ENCODE measurements at places on chromosomes 5 and 9.
A peak's percentile ranks its signal among the peaks of the same experiment; 100 is the strongest.

GRCh38 chr5:532521-533242 is 8.4 kb upstream of the SLC9A3 start:
- DNase-seq = no peak

GRCh38 chr5:136034492-136034891 is 5.7 kb downstream of the TGFBI start:
- DNase-seq = no peak

- peak; percentile 21 for DNase-seq
Observed at GRCh38 chr5:160887780-160888179, 35.8 kb upstream of the ATP10B start.

DNA sequence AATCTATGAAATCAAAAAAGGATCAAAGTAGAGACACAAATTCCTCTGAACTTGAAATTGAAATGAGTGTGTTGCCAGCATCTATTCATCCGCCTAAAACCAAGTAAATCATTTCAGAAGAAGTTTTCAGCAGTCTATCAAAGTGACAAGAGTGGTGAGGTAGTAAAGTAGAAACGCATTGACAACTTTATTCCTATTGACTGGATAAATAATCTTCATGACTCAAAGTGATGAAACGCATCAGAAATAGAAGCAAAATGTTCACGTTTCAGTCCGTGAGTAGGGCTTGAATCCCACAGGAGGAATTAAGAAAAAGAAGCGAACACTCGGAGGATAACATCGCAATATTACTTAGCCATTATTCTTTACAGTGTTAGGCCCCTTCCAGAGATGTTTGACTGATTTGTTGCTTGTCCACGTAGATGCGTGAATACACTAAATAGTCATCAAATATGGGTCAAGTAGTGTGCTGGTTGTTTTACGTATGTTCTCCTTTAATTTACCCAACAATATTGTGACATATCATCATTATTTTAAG is 314.4 kb downstream of the PLK2 start:
- DNase-seq = no peak

GRCh38 chr9:3502560-3503398 is 23.0 kb downstream of the RFX3 start:
- DNase-seq = peak; percentile 30

- no peak for DNase-seq
Observed at GRCh38 chr9:11726659-11727058, 966.5 kb upstream of the TYRP1 start.

- no peak for DNase-seq
Observed at GRCh38 chr5:159509002-159509660, 178.8 kb upstream of the IL12B start.

- no peak for DNase-seq
Observed at GRCh38 chr5:179154991-179155955, 95.1 kb downstream of the ZNF354C start.

DNA sequence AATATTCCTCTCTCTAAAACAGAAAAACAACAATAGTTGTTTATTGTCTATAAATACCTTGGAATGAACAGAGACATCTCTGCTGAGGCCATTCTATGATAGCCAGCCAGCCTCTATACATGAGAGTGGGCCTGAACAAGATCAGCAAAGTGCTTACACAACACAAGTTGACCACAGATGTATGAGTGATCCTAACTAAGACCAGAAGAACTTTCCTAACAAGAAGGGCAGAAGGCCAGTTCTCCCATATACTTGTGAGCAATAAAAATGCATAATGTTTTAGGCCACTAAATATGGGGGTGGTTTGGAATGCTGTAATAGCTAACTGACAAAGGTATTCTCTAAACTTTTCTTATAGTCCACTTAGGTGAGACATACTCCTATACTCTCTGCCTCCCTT is 345.7 kb downstream of the SPATA31D1 start:
- no peak for DNase-seq

DNA sequence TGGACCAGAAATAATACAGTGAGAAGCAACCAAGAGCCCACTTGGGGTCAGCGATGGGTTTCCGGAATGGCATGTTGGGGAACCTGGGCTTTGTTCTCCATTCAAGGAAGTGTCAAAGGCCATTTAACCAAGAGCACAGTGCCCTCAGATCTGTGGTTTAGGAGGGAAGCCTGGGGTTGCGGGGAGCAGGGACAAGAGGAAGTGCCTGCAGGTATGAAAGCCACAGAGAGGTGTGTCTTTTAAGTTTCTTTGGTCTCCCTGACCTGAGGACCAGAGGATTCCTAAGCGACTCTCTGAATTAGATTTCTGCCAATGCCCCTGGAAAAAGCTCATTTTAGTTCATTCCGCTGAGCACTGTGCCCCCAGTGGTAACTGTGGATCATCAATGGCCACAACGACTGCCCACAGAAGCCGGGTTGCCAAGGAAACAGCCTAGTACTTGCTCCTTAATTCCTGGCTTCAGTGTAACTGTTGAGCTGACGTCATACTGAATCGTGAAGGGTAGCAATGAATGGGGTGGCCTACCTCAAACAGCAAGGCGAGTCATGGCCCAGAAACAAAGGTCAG is 107.3 kb upstream of the SPIN1 start:
- no peak for DNase-seq

- no peak for DNase-seq
Observed at GRCh38 chr5:131466171-131466766, 168.8 kb downstream of the RAPGEF6 start.

DNA sequence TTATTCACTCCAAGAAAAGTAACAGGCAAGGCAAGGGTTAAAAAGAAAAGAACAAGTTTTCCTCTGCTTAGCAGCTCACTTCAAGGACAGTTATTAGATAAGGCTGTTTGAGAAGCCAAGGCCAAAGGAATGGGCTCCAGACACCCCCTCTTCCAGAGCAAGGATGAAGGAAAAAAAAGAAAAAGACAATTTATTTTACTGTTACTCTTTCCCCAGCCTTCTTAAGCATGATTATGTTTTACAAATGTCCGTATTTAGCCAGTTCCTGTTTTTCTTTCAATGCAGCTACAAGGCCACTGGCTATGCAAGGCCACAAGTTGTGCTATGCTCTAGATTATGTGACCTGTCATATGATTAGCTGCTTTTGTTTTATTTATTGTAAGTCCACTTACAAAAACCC is 106.5 kb upstream of the SIMC1 start:
- no peak for DNase-seq

DNA sequence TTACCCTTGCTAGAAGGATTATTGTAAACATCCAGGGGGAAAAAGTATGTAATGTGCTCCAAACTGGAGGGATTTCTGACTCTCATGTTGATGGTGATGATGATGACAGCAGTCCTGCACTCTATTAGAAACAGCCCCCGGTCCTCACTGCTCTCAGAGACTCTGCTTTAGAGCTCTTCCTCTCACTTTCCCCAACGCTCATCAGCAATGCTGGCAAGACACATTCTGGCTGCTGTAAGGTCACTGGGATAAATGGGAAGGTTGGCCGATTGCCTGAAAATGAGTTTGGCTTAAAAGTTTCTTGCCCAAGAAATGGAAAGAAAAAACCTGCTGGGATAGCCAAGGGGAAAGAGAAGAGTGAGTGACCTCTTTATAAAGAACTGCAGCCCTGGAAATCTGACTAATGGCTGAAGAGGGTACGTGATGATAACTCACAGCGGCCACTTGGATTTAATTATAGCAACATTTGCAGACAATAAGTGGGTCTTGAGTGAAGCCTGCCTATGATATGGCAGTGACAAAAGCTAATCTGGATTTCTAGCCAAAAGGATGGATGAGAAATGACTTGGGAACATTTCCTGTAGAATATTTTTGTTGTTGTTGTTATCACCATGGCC is 235.8 kb downstream of the TMEM38B start:
- DNase-seq = no peak

GRCh38 chr5:88824892-88825583 is 57.9 kb downstream of the MEF2C start:
- no peak for DNase-seq

DNA sequence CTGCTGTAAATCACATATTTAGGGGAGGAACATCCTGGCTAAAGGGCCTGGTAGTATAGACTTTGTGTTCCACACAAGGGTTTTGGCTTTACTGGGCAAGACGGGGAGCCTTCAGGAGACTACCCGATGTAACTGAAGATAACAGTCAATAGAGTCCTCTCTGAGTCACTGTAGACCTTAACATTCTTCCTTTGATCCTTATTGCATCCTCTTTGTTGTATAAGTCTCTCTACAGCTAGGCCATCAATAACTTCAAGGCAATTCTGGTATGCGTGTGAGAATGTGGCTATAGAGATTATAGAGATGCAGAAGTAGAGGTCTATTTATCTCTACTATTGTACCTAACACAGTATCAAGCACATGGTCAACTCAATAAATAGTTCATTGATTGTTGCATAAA is 67.3 kb upstream of the STK32A start:
- DNase-seq = no peak

DNA sequence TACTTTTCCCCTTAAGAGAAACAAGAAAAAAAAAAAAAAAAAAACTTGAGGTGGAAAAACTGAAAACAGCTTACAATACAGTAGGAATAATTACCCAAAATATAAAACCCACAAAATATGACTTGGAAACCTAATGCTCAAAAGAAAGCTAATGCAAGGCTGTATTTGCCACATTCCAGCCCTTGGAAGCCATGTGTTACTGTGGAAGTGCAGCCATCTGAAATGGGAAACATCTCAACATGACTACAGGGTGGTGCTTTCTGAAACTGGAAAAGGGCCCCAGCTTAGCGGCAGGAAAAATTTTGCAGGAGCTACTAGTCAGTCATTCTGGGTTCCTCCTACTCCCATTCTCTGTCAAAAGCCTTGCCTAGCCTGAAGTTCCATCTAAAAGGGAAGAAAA is 20.4 kb downstream of the CDK5RAP2 start:
- no peak for DNase-seq

GRCh38 chr5:147223948-147224791 is 10.7 kb upstream of the STK32A start:
- DNase-seq = peak; percentile 62

- DNase-seq = no peak
Observed at GRCh38 chr5:85320495-85320894, 935.8 kb upstream of the EDIL3 start.

GRCh38 chr5:155633338-155633957 is 619.9 kb downstream of the KIF4B start:
- DNase-seq = no peak

GRCh38 chr9:75089373-75089766 is 1.1 kb downstream of the OSTF1 start:
- no peak for DNase-seq

DNA sequence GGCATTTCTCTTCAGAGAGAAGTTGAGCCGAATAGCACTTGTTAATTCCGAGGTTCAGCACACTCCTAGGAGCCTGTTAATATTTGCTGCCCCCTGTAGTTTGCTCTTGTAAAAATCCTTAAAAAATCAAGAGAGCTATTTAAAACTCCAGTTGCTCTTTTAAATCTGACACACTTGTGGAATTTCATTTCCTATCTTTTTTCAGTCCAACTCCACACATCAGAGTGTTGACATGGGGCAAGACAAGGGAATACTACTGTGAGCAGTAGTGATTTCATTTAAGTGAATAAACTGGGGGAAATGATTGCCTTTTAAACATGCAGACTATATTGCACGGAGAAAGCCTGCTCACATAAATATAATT is 1096.3 kb upstream of the DMAC1 start:
- DNase-seq = peak; percentile 49

DNA sequence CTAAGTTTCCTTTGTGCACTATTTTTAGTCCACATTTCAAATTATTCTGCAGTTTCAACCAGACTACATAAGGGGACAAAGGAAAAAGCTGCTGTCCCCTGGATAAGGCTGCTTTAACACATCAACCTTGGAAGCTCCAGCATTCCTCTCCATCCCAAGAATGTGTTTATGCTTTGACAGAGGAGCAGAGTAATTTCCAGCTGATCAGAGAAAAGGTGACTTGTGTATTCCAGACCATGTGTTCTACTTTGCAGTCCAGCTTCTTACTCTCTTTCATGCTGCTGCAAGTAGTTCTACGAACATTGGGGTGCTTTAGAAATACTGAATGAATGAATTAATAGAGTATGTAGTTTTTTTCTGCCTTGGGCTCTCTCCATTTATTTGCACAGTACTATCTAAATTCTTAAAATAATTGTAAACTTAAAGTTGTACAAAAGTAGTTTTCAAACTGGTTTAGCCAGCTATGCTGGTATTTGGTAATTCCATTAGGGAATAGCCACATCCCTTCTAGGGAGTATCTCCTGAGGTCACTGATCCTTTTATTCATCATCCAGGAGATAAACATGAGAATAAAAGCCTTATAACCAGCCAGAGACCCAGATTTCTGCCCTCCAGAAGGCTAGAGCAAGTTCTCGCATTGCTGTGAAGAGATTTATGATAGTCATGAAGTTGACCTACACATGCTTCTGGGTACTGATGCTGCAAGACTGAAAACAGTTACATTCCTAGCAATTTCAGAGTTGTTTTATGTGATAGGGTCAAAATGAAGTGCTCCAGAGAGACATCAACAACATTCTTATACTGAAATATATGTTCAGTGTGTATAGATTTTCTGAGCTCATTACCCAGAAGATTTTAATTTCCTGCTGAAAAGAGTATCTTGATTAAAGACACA is 215.2 kb downstream of the COMMD10 start:
- no peak for DNase-seq

- no peak for DNase-seq
Observed at GRCh38 chr5:116361171-116361967, 213.3 kb downstream of the SEMA6A start.

DNA sequence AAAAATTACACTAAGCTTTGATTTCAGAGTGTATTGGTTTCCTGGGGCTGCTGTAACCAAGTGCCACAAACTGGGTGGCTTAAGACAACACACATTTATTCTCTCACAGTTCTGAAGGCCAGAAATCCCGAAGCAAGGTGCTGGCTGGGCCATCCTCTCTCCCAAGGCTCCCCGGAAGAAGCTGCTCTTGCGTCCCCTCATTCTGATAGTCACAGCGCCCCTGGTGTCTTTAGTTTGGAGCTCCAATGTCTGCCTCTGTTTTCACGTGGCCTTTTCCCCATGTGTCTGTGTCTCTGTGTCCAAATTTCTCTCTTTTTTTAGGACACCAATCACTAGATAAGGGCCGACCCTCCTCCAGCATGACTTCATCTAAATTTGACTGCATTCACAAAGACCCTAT is 56.7 kb downstream of the ROPN1L start:
- DNase-seq = no peak

DNA sequence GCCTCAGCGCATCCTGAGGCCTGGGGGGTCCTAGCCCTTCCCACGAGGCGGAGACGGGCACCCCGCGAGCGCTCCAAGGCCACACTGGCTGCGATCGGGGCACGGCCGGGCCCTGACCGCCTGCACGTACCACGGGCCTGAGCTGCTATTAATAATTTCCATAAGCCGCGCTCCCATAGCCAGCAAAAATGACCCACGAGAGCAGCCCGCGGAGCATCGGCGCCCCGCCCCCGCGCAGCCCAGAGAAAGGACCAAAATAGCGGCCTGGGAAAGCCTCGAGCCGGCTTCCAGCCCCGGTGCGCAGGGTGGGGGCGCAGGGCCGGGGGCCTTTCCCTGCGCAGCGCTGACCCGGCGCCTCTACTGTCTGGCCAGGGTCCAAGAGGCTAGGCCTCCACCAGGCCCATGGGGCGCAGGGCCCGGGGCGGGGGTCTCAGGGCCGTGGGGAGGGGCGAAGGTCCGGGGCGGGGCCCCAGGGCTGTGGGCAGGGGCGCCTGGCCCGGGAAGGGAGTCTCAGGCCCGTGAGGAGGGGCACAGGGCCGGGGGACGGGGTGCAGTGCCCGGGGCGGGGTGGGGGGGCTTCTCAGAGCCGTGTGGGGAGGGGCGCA is 54.4 kb downstream of the EXD3 start:
- DNase-seq = no peak

- no peak for DNase-seq
Observed at GRCh38 chr9:129630967-129631673, 5.2 kb downstream of the NTMT1 start.

- no peak for DNase-seq
Observed at GRCh38 chr9:84857211-84857610, 187.7 kb downstream of the NTRK2 start.
